ENCODE measurements at places on chromosomes 1 and 21.

GRCh38 chr1:84703431-84703830, 13.2 kb upstream of the SSX2IP start:
- no peak for DNase-seq

GRCh38 chr1:116067566-116067890, 43.7 kb upstream of the MAB21L3 start:
- no peak for DNase-seq

DNA sequence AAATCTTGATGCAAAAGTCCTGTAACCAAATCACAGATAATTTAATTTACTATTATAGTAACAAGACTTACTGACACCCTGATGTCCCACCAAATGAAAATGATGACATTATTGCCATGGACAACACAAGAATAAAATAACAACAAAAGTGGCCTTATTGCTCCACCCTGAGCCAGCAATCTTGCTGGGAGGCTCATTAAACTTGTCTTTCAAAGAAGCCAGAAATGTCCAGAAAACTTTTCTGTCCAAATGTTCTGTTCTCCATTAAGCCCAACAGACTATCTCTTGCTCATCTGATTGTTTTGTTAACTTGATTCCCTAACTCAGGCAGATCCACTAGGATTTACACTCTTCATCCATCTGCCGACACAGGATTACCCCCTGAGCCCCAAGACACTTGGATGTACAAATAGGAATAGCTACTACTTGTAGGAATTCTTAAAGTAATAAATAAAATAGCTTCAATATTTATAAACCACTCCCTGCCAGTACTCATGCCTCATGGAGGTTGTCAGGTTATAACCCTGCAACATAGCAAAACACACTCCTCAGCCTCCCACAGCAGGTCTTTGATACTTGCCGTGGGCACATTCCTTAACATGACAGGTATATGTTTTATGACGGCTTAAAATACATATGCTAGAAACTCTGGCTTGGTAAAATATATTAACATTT, 84.9 kb downstream of the PTPN14 start:
- DNase-seq: no peak

- no peak for DNase-seq
Measured at GRCh38 chr1:226461087-226461486, 53.2 kb upstream of the PARP1 start.

DNA sequence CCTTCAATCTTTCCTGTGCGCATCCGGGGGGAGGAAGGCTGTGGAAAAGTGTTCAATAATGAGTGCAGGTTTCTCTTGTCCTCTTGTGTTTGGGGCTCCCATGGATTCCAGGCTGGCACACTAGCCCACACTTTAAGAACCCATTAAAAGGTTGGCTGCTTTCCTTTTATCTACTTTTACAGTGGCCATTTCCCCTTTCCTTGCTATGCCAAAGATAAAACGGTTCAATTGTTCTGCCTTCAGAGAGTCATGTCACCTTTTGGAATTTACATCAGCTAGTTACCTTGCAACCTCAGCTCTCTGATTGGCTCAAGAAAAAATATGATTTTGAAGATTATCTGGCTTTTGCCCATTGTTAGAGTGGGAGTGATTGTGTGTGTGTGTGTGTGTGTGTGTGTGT, 182.3 kb downstream of the SDCCAG8 start:
- no peak for DNase-seq

GRCh38 chr1:26110731-26111529, 694 bp upstream of the PDIK1L start:
- DNase-seq: peak; percentile 19
